Amniotic epithelial cell (primary cell): ENCODE measurements at places on chromosomes 7 and 10.

- DNase-seq: peak; percentile 56
Observed at GRCh38 chr10:28765641-28766040, 88.3 kb downstream of the BAMBI start.

- peak; percentile 98 for DNase-seq
Observed at GRCh38 chr7:4700577-4701235, 18.6 kb downstream of the FOXK1 start.

DNA sequence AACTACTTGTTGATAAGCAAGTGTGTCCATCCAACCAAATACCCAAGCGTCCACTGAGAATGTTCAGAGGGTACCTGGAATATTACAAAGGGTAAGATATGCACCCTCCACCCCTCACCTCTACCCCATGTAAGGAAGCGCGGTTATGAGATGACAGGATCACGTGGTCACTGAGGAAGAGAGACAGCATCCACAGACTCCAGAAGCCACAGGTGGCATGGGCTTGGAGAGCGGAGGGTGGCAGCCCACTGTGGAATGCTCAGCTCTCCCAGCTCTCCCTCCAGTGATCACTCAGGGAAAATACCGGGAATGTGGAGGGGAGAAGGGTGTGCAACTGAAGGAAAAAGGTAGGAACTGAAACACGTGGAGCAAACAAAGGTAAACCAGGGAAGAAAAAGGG lies 25.7 kb downstream of the SFMBT2 start:
- DNase-seq: no peak

DNA sequence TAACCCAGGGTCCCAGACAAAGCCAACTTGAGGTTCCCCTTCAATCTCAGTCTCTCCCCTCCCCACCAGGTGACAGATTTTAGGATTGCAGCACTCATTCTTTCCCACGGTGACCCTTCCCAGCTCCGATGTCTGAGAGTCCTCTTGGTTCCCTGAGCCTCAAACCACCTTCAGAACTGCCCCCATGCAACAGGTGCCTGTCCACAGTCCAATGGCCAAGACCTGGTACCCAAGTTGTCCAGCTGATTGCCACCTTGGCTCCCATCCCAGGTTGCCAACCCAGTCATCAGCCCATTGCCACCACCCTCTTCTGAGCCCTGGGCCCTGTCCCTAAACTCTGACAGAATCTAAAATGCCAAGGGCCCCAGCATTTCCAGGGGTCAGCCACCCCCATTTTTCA lies 53.5 kb downstream of the SLIT1 start:
- DNase-seq: no peak

DNA sequence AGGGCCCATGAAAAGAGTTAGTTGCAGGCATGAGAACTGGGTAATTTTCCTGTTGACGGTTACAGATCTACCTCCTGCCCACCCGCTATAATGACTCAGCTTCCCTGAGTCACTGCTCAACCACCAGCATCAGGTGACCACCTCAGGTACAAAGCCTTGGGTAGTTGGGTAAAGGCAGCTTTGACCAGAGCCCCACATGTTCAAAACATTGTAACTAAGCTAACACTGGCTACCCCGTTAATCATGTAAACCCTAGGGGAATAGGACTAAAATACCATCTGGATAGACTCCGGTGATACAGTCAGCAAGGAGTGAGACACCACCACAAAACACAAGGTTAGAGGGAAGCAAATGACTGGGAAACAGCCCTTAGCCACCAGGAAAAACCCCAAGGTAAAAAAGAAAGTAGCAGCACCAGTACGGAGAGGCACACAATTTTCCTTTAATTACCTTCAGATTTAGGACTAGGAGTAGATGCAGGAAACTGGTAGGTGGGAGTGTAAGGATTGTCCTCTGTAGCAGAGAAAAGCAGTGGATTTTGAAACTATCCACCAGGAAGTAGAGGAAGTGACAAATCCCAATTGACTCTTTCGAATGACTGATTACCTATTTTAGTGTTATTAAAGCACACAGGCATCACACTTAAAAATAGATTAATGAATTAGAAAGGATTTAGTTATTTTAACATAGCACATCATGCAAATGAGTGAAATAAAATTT lies 103.5 kb upstream of the PDLIM1 start:
- DNase-seq: no peak

GRCh38 chr7:87934699-87935383 lies 790 bp downstream of the ADAM22 start:
- DNase-seq: peak; percentile 6

- DNase-seq: peak; percentile 100
Observed at GRCh38 chr10:72334825-72335393, 19.8 kb downstream of the DNAJB12 start.

GRCh38 chr10:87744606-87745005 lies 73.4 kb downstream of the ATAD1 start:
- peak; percentile 78 for DNase-seq

GRCh38 chr10:33052263-33052875 lies 94.3 kb upstream of the ITGB1 start:
- DNase-seq: no peak

GRCh38 chr10:10796774-10797415 lies 220.8 kb upstream of the CELF2 start:
- peak; percentile 98 for DNase-seq

- no peak for DNase-seq
Observed at GRCh38 chr10:61463035-61463909, 10.1 kb upstream of the TMEM26 start.

DNA sequence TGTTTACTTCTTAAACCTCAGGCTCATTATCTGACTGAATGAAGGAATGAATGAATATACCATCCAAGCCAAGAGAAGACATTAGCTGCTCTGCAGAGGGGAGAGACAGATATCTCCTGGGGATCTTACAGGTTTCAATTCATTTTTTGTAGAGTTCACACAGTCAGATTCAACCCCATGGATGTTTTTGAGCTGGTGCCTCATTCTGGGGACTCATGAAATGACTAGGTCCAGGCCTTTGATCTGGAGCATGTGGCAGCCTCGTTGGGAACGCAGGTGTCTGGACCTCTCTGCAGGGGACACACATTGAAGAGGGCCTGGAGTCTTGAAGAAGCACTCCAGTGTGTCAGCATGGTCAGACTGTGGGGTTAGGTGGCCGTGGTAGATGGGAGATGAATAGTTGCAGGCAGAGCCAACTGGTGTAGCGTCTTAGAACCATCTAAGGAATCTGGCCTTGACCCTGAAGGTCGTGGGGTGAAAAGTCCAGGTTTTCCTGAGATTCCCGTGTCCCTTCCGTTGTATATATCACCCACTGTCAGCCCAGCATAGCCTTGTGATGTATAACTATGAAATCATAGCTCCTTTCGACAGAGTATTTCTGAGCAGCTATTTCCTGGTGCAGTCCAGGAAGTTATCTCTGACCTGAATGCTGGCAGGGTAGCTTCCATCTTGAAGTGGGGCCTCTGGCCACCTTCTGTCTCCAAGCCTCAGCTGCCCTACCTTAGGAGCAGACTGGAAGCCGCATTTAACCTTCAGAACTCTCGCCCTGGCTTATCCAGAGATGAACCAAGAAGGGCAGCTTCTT lies 22.3 kb downstream of the BTBD16 start:
- DNase-seq: no peak

GRCh38 chr7:85890244-85890811 lies 703.5 kb upstream of the SEMA3D start:
- peak; percentile 15 for DNase-seq

- no peak for DNase-seq
Observed at GRCh38 chr10:76667408-76668370, 969.9 kb downstream of the KCNMA1 start.

DNA sequence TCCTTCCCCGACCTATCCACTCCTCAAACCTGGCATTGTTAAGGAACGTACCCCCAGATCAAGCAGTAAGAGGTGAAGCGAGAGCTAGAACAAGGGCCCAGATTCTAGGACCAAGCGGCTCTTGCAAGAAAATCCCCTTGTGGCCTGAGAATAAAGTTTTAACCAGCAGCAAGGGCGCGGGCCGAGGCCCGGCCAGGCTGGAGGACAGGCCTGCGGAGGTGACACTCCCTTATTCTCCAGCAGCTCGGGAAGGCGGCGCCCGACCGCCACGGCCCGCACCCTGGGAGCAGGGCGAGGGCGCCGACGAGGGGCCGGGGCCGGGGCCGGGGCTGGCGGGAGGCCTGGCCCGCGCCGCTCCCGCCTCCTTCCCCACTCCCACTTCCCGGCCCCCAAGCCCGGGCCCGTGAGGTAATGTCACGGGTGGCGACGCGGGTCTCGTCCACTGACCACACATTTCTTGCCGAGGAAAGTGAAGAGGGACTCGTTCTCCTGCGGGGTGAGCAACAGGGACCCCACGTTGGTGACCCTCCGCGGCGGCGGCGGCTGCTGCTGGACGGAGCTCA lies 551 bp downstream of the WASL start:
- peak; percentile 33 for DNase-seq

GRCh38 chr10:100174699-100175677 lies 10.8 kb downstream of the ERLIN1 start:
- DNase-seq: no peak

GRCh38 chr10:101560298-101561067 lies 27.6 kb downstream of the POLL start:
- no peak for DNase-seq

GRCh38 chr7:75915416-75916156 lies 631 bp downstream of the POR start:
- DNase-seq: peak; percentile 29

- no peak for DNase-seq
Observed at GRCh38 chr10:79068203-79068561, 584 bp upstream of the ZMIZ1 start.

DNA sequence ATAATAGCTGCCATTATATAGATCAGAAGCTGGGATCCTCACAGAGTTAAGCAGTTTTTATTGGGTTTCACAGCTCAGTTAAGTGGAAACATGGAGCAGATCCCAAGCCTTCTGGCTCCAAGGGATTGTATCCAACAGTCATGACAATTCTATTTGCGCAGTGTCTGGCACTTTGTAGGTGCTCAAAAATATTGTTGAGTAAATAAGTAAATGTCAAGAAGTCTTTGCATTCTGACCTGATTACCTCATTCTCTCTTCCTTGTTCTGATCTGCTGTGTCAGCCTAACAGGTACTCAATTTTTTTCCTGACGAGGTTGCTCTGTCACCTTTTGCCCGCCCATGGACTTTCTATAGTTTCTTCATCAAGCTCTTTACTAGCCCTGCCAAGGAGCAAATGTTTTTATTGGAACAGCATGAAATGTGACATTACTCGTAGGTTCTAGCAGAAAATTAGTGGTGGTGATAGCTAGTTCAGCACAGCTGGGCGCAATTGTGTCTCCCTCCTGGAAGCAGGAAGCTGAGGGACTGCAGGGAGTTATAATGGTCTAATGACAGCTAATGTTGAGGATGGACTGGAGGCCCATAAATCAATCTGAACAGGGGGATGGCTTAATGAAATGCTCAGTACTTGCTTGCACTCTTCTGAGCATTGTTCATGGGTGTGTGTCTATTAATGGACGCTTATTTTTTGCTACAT lies 680.2 kb downstream of the CCSER2 start:
- DNase-seq: no peak

DNA sequence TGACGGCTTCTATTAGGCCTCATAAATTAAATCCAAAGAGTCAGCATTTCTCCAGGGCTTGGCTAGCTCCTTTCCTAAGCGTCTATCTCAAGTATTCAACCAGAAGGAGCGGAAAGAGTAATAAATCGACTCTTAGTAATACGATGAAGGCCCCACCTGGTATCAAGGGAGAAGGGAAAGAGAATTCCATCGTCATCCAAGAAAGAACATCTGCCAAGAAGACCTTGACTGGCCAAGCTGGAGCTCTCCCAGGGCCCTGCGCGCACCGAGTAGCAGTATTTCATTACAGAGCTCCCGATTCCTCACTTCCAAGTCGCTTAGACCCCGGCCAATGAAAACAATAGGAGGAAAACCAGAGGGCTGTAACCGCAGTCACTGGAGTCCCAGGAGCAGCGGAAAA lies 178.0 kb upstream of the FRMD4A start:
- no peak for DNase-seq

GRCh38 chr7:73997056-73997455 lies 30.9 kb upstream of the ELN start:
- no peak for DNase-seq

DNA sequence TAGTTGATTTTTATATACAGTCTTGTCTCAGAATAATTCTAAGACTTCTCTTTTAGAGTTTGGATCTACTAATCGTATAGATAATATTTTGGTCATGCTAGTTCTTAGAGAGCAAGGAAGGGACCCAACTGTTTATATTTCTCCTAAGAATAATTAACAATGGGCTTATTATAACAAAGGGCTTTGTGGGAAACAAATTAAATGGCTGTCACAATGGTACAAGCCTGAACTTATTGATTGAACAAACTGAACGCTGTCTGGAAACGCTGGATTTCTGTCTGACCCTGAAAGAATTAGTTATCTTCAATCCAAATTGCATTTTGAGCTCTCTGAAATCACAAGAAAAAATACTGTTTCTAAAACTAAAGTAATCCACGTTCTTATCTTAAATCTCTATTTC lies 56.8 kb downstream of the CSTF2T start:
- DNase-seq: no peak

GRCh38 chr10:117597216-117597615 lies 54.7 kb downstream of the EMX2 start:
- DNase-seq: no peak

DNA sequence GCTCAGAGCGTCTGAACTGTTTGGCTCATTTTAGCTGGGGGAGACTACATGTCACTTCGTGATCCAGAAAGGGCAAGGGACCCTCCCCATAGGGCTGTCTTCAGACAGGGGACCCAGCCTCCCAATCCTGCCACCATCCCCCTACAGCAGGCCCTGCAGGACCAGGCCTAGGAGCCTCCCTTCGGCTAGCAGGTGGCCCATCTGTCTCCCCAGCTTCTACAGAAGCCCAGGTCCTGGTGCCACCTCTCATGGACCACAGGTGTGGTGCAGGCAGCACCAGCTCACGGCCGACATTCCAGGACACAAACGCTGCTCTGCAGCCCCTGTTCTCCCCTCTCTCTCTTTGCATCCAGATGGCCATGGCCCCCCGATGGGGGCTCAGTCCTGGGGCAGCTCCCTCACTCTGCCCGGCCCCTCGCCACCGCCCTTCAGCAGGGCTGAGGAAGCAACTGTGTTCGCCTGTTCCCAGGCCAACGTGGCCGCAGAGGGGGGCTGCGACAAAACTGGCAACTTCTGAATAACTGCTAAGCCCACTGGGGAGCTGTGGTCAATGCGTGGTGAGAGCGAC lies 10.3 kb downstream of the TECPR1 start:
- DNase-seq: no peak

- no peak for DNase-seq
Observed at GRCh38 chr7:132106491-132106890, 469.8 kb downstream of the PLXNA4 start.

GRCh38 chr10:128009372-128010126 lies 102.6 kb downstream of the PTPRE start:
- peak; percentile 57 for DNase-seq

DNA sequence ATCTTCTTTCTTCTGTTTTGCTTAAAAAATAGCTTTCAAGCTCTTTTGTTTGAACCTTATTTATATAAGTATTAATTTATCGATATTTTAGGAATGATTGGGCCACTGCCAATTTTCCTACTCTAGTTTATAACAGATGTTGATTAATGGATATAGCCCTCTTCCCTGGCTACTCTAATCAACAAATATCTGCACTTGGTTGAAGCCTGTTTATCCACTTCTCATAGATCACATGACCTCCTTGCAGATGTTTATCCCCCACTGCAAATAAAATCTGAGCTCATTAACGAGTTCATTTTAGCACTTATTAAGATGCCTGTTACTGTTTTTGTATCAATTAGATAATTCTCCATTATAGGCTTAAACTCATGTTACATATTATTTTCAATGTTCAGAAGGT lies 715.3 kb downstream of the CNTNAP2 start:
- no peak for DNase-seq

- DNase-seq: no peak
Observed at GRCh38 chr7:150942001-150942590, 36.0 kb downstream of the KCNH2 start.
